ENCODE measurements at places on chromosomes 2 and 18.

GRCh38 chr18:55323051-55323994, 264.7 kb downstream of the TCF4 start:
- no peak for DNase-seq

DNA sequence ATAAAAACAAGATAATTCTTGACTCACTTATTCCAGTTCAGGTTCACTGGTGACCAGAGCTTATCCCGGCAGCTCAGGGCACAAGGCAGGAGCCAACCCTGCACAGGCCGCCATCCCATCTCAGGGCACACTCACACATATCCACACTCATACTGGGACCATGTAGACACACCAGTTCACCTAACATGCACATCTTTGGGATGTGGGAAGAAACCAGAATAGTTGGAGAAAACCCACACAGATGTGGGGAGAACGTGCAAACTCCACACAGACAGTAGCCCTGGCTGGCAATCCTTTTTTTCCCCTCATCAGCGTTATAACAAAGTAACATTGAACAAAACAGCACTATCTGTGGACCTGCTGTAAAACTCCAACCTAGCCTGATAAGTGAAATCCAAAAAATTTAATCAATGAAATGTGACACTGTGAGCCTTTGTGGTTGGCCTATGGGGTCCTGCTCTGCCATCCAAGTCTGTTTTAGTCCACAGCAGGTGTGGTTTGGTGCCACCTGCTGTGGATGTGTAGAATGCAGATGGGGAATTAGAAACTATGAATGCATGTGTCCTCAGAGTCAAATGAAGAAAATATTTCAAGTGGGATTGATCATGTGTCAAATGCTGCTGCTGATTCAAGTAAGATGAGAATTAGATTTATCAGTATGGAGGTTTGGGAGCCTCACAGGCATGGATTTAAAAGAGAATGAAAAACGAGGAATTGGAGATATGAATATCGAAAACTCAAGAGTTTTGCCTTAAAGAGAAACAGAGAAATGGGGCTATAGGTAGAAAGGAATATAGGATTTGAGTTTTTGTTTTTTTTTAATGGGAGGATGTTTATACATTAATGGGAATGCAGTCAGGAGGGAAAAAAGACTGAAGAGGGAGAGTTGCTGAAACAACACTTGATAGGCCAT, 47.0 kb downstream of the UGP2 start:
- no peak for DNase-seq

DNA sequence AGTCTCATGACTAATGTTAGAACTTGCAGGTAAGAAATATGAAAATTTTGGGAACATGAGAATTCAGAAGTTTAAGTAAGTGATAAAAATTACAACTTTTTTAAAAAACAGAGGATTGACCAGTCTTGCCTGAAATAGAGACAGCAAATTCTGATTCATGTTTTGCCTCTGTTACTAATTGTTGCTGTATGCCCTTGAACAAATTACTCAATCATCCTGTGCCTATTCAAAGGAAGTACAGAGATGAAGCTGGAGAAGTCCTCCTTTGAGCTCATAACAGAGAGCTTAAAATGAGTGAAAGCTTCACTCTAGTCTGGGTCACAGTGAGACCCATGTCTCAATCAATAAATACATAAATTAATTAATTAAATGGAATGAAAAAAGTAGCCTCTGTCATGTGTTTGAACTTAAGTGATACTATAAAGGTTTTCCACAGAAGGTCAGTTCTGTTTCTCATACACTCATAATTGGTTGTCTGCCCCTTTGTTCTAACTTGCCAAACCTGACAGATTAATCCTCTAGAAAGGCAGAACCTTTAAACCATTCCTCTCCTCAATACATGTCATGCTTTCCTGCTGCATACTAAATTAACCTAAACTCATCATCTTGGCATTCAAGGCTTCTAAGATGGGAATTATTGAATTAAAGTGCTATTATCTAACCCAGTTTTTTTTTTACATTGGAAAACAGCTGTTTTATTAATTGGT, 374.6 kb upstream of the LRATD1 start:
- DNase-seq = no peak

GRCh38 chr2:240387669-240388358, 47.6 kb upstream of the GPC1 start:
- no peak for DNase-seq

- DNase-seq = no peak
These were observed 51.6 kb upstream of the ATG16L1 start for GRCh38 chr2:233199870-233200269.

DNA sequence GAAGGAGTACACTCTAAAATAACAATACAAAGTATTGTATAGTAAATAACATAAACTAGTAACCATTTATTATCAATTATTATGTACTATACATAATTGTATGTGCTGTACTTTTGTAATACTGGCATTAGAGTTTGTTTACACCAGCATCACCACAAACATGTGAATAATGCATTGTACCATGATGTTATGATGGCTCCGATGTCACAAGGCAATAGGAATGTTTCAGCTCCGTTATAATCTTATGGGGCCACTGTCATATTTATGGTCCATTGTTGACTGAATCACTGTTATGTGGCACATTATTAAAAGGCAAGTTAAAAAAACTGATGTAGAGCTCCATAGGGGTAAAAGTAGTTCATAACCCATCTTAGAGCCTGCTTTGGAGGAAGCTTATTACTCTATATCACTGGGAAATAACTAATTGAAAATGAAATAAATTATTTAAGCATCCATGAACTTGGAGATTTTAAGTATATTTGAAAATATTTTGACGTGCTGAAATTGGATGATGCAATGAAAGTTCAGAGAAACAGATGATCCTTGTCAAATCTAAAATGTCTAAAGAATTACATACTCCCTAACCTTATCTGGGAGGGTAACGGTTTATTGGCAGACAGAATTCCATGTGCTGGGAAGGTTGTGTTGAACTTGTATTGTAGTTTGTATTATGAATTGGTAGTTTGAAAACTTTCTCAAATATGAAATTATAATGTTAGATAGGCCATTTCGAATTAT, 2.4 kb downstream of the SKA1 start:
- DNase-seq = no peak

GRCh38 chr2:224711859-224712665, 4.1 kb downstream of the CCDC195 start:
- no peak for DNase-seq

GRCh38 chr2:18365342-18365741, 195.1 kb downstream of the RDH14 start:
- no peak for DNase-seq

DNA sequence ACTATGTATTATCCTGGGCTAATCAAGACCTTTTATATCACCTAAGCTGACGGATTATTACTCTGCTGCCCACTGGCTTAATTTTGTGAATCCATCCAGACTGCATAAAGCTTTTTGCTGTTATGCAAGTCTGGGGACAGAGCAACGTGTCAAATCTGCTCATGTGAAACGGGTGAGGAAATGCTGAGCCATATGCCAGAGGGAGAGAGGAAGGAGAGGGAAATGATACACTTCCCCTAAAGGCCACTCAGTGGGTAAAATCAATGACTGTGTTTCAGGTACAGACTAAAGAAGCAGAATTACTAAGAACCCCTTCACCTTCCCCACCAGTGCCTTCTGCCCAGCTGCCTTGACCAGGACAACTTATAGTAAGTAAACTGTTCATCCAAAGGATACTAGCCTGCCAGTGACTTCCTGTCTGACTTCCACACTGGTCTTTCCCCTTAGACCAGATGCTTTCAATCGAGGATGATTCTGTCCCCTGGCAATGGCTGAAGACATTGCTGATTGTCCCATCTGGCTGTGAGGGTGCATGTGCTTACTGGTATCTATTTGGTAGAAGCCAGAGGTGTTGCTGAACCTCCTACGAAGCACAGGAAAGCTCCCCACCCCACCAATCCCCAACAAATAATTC, 43.0 kb downstream of the STAT1 start:
- DNase-seq = no peak

DNA sequence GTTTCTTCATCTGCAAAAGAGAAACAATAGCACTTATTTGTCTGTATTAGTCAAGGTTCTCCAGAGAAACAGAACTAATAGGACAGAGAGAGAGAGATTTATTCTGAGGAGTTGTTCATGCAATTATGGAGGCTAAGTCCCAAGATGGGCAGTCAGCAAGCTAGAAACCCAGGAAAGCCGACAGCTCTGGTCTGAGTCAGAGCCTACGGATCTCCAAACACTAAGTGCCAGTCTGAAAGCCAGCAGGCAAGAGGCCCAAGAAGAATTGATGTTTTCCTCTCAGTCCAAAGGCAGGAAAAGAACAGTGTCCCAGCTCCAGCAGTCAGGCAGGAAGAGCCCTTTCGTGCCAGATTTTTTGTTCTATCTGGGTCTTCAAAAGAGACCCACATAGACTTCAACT, 36.5 kb upstream of the SLC66A3 start:
- DNase-seq = no peak

- no peak for DNase-seq
These were observed 13.9 kb downstream of the EFHD1 start for GRCh38 chr2:232647261-232647660.

DNA sequence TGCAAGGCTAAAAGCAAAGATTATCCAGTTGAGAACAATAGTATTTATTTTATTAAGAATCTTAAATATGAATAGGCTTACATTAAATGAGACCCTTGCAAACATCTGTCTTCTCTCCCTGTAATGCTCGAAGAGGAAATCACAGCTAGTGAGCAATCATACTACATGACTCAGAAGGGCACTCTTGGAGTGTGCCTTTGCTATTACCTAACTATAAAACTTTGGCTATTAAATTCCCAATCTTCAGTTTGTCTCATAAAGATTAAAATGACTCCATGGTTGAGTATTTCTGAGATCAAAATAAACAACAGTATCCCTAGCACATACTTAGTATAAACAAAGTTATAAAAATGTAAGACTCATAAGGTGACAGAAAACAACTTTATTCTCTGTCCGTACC, 296.9 kb downstream of the KCNJ3 start:
- DNase-seq = no peak

DNA sequence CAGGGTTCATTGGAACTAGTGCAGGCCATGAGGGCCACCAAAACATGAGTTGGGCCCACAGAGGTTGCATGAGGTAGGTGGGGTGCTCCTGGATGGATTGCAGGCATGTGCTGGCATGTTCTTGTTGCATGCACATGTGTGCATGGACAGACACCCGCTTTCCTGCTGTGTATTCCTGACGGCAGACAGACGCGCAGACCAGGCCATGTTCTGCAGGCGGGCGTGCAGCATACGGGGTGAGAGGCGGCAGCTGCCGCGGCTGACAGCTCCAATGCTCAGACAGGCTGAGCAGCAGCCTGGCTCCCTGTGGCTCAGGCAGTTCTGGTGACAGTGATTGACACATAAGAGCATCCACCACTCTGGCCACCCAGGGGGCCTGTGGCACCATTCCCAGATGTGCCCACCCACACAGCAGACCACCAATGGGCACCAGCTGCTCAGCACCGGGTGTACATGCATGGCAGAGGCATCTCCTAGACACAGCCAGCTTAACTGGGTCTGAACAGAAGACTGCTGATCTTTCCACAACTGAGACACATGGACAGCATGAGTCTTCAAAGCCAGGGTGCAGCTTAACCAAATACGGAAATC, 21.2 kb downstream of the HS1BP3 start:
- no peak for DNase-seq

DNA sequence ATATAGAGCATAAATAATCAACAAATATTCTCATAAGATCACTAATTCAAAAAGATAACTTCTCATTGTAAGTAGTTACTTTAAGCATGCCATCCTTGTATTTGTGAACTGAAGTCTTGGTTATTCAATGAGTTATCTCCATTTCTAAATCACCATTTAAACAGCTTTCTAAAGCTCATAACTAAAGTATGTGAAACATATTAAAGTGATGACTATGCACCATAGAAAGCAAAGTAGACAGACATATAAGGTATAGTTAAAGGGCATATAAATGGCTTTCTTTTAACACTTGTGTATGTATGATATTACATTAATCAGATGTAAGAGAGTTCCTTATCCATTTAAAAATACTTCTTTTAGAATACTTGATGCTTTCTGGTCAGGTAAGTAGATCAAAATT, 83.5 kb downstream of the IKZF2 start:
- DNase-seq = no peak

GRCh38 chr2:60318544-60318943, 234.9 kb downstream of the BCL11A start:
- no peak for DNase-seq

DNA sequence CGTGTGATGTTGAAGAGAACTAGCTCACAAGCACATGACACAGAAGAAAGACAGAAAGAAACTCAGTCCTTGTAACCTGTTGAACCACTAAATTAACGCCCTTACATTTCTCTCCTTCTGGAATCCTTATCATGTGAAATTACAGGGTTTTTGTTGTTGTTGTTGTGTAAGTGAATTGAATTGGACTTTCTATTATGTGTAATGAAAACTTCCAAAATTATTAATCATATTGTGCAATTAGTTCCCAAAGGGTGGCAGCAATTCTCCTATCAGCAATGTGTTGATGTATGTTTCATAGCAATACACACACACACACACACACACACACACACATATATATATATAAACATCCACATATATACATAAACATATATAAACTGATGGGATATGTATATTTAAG, 402.2 kb upstream of the TCF4 start:
- DNase-seq = no peak

DNA sequence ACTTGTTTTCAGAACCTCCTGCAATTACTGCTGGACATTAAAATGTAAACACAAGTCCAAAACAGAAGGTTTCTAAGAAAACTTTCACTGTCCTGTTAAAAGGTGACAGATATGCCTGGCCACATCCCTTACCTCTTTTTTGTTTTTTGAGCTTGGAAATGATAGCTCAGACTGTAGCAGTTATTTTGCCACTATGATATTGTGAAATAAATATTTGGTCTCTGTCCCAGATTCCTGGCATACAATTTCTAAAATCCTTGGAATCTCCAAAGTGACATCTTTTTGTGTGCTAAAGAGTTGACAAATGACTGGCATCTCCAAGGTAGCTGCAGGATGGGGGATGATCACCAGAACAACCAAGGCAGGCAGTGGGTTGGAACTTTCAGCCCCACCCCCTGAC, 16.8 kb downstream of the TPGS2 start:
- DNase-seq = no peak

- no peak for DNase-seq
These were observed 1.9 kb upstream of the STAT4 start for GRCh38 chr2:191152482-191153240.

- no peak for DNase-seq
These were observed 34.6 kb upstream of the KLF11 start for GRCh38 chr2:10008809-10009176.

GRCh38 chr2:164826293-164827243, 15.1 kb downstream of the COBLL1 start:
- DNase-seq = no peak

GRCh38 chr18:79584491-79585394, 94.9 kb upstream of the CTDP1 start:
- DNase-seq = no peak

GRCh38 chr2:190407662-190408537, at the start of gene MFSD6:
Gene MFSD6 (plus strand): TSS chr2:190408355. CDS start chr2:190436030, 27,675 bp downstream.
- peak; percentile 27 for DNase-seq

DNA sequence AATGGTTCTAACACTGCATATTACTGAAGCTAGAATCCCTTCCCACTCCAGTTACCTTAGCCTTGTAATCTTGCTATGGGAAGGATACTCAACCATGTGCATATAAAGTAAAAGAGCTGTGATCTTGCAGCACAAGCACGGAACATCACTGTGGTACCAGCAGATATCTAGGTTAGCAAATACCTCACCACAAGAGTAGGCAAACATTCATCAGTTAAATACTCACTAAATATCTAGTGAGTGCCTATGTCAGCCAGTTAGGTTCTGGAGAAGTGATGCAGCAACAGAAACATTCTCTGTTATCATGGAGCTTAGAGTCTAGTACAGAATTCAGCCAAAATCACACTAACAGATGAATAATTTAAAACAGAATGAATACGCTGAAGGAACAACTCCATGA, 349.6 kb upstream of the UBE2E3 start:
- no peak for DNase-seq

Measured in stimulated activated CD8-positive, alpha-beta memory T cell treated with anti-CD3 and anti-CD28 coated beads, Interleukin-4, amount 100 ng/mL, for 1 hour (primary cell).